ENCODE measurements at places on chromosomes 1 and 21.

DNA sequence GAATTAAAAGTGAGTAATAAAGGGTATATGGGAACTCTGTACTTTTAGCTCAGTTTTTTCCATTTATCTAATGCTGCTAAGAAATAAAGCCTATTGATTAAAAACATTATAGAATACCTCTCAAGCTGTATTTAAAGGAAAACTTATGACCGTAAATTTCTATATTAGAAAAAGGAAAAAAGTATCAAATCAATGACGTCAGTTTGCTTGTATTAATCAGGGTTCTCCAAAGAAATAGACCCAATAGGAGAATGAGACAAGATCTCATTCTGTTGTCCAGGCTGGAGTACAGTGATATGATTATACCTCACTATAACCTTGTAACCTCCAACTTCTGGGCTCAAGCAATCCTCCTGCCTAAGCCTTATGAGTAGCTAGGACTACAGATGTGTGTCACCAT is 15.4 kb upstream of the LRIF1 start:
- no peak for DNase-seq

GRCh38 chr1:99305626-99306025 is 41.3 kb downstream of the PLPPR4 start:
- no peak for DNase-seq

- no peak for DNase-seq
Observed at GRCh38 chr21:42392731-42393442, 3.0 kb downstream of the TMPRSS3 start.

GRCh38 chr21:31629972-31630711 is 29.4 kb upstream of the SOD1 start:
- no peak for DNase-seq

GRCh38 chr1:224694969-224695368 is 78.9 kb downstream of the CNIH3 start:
- no peak for DNase-seq

- no peak for DNase-seq
Observed at GRCh38 chr1:228341814-228342626, 64.6 kb downstream of the TRIM11 start.

- DNase-seq, result no peak
Observed at GRCh38 chr1:237287876-237288521, 246.0 kb downstream of the RYR2 start.

DNA sequence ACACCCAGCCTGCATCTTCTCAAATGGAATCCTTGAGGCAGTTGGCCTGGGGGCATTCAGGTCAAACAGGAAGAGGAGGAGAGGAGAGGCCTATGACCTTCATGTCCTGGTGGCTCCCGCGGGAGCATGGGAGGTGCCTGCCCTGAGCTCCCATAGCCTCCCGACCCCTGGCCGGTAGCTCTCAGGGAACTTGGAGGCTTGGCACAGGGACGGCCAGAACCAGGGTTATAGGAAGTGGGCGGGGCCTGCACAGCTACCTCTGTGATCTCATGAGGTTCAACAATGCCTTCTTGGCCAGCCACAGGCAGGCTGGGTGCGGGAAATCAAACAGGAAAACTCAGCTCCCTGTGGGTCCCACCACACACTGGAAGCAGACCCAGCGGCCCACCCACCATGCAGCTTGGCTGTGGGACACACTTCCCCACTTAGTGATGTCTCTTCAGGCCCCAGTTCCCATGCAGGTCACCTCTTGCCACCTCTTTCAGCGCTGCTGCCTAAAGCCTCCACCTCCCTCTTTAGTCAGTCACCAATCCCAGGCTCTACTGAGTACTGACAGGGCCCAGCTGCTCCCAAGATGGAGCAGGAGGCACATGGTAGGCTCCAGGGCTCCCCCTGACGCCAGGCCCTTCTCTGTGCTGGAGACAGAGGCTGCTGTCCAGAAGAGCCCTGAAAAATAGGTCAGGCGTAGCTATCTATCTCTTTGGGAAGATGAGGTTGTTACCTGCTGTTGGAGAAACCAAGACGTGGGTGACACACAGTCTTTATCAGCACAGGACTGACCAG is at the start of gene SLFNL1:
Gene SLFNL1, minus strand, starts transcription at position 200 of the 783 bp plus-strand sequence. CDS start 1,065 bp downstream, outside the sequence.
- no peak for DNase-seq

DNA sequence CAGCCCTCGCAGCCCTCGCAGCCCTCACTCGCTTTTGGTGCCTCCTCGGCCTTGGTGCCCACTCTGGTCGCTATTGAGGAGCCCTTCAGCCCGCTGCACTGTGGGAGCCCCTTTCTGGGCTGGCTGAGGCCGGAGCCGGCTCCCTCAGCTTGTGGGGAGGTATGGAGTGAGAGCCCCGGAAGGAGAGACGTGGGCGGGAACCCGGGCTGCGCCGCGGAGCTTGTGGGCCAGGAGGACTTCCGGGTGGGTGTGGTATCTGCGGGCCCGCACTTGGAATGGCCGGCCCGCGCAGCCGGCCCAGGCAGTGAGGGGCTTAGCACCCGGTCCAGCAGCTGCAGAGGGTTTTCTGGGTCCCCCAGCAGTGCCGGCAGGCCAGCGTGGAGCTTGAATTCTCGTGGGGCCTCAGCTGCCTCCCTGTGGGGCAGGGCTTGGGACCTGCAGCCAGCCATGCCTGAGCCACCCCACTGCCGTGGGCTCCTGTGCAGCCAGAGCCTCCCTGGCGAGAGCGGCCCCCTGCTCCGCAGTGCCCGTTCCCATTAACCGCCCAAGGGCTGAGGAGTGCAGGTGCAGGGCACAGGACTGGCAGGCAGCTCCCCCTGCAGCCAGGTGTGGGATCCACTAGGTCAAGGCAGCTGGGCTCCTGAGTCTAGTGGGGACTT is 9.9 kb upstream of the CFHR2 start:
- no peak for DNase-seq

Measured in HEK293T (cell line).